ENCODE measurements at places on chromosomes 5 and 9.

DNA sequence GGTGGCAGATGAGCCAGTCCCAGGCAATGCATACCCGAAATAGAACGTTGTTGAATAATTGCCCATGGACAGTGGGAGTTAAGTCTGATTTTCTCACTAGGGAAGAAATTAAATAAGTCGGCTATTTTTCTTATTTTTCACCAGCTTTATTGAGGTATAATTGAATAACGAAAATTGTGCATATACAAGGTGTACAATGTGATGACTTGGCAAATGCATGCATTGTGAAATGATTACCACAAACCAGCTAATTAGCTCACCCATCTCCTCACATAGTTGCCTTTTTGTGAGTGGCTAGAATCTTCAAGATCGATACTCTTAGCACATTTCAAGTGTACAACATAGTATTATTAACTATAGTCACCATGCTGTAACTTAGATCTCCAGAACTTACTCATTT lies 249.6 kb downstream of the ROR2 start:
- DNase-seq = no peak

- no peak for DNase-seq
These were observed 16.1 kb downstream of the AHRR start for GRCh38 chr5:337563-338130.

DNA sequence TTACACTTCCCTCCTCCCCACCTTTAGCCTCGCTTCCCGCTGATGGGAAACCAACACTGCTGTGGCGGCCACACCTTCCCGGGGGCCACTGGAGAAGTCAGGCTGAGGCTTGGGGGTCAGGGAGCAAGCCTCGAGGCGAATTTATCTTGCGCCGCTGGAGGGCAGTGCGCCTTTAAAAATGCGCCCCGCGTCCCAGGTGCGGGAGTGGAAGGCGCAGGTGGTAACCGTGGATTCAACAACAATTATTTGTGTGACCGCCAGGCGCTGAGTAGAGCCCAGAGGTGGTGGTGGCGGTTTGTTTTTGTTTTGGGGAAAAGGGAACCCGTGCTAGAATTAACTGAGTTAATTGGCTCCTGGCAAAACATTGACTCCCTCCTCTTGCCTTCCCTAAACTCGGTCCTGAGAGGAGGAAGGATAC lies 1.1 kb downstream of the CFAP77 start:
- DNase-seq = peak; percentile 71

DNA sequence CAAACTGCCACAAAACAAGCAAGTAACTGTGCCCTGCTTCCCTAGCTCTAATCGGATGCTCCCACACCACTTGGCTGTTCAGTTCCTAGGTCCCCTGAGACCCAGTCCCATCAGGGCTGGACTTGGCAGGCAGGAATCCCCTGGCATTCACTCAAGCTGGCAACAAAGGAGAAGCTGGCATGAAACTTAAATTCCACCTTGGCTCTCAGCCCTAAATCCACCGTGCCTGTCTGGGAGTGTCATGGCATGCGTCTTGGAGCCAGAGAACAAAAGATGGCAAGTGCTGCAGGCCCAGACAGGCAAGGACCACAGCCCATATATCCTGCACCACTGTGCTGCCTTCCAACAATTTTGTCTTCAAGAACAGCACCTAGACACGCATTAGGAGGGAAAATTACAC lies 38.2 kb downstream of the ETF1 start:
- no peak for DNase-seq

DNA sequence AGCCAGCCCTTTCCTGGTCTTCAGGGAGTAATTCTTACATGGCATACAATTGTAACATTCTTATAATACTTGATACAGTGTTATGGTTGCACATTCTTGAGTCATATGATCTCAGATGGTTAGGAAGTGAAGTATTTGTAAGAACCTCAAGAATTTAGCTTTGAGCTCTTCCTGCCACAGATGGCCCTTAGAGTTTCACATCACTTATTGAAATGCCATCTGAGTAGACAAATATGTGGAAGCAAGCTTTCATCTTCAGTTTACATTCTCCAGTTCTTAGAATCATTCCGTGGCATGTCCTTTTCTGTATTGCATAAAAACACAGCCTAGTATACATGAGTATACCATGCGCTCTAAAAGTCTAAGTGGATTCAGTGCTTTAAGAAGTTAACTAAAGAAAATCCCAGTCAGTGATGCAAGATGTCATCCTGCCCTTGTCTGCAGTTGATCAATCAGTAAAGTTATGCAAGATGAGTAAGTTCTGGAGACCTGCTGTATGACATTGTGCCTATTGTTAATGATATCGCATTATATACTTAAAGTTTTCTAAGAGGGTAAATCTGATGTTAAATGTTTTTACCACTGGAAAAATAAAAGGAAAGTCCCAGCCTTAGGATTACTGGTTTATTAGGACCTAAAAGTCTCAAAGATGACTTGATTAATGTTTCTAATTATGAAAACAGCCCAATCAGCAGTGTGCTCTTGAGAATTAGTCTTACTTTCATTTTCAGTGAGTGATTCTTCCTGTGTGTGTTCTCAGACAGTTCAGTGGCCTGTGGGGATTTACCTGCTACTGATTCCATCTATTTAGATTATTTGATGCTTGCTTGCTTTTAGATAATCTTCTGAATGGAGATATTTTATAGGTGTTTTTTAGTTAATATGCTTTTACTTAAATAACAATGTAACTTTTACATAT lies 29.4 kb downstream of the RHOBTB3 start:
- peak; percentile 33 for DNase-seq

All from CD4-positive, alpha-beta memory T cell (primary cell).